ENCODE measurements at places on chromosomes 13 and 19.

GRCh38 chr19:5326986-5327623 lies 13.5 kb downstream of the PTPRS start:
- DNase-seq: no peak

DNA sequence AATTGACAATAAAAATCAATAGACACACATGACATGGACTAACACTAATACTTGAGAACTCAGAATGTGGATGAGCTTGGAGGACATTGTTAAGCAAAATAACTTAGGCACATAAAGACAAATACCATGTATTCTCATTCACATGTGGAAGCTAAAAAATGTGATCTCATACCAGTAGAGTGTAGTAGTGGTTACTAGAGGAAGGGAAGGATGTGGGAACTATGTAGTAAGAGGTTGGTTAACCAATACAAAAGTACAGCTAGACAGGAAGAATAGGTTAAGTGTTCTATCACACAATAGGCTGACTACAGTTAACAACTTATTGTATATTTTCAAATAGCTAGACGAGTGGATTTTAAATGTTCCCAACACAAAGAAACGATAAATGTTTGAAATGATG lies 415.8 kb upstream of the KLF12 start:
- no peak for DNase-seq

DNA sequence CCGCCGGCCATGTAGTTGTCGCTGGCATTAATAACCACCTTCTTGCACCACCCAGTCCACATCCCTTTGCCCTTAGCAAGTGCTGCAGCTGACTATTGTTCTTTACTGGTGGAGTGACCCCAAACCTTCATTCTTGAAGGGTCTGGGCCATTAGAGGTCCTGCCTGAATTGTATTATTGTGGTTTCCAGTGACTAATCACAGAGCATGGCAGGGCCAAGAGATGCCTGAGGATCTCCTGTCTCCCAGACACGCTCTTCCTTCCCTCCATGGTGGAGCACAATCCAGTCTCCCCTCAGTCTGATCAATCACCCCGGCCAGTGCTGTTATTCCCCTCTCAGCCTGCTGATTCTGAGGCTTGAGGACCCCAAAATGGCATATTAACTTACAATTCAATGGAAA lies 39.0 kb downstream of the C1QTNF9 start:
- DNase-seq: no peak

- DNase-seq: no peak
These were observed at the start of gene TSC22D1 for GRCh38 chr13:44575741-44576350. TSC22D1 (minus strand) TSS chr13:44576330; CDS start chr13:44576074, 256 bp downstream.

DNA sequence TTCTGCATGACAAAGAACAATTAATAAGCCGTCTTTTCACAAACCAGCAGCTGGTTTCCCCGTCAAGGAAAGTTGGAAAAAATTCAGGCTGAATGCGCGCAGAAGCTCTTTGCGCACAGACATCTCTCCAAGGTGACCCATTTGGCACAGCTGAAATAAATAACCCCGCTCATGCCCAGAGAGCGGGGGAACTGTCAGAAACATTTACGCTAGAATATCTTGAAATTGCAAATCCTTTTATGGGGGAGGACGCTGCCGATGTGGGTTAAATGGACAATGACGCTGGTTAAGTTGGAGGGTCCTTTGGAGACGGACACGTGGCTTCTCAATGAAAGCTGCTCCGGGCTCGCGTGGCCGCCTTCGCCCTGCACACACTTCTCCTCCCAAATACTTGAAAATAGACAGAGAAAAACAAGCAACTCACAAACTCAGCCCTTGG lies 30.6 kb downstream of the GSX1 start:
- no peak for DNase-seq
